ENCODE measurements at places on chromosomes 12 and 14. TPM values are rescaled to one million over a fixed set of nuclear protein-coding genes. Genes with fewer than 3 reads are reported as not detected.

CLEC1B gene
- total RNA-seq: not detected

IAPP gene
- not detected for total RNA-seq

ACRBP gene
- total RNA-seq: 0.56 TPM

PHETA1 gene
- total RNA-seq: 9.2 TPM

RNF212B gene
- total RNA-seq: not detected

C1QL4 gene
- not detected for total RNA-seq

AQP6 gene
- total RNA-seq: not detected

CCDC196 gene
- total RNA-seq: not detected

TCL1A gene
- 0.40 TPM for total RNA-seq

MYO1H gene
- total RNA-seq: 1.0 TPM

CMAS gene
- 51.1 TPM for total RNA-seq

TMBIM6 gene
- total RNA-seq: 386 TPM

GYS2 gene
- total RNA-seq: 0.68 TPM

NEUROD4 gene
- total RNA-seq: not detected

TBK1 gene
- 12.1 TPM for total RNA-seq

NRXN3 gene
- 0.60 TPM for total RNA-seq

AP5M1 gene
- 26.6 TPM for total RNA-seq

CINP gene
- 29.6 TPM for total RNA-seq

EIF2S3B gene
- 1.4 TPM for total RNA-seq

Measured in esophagus mucosa (tissue), 1 donor.